ENCODE measurements at places on chromosomes 4 and X.

GRCh38 chrX:134669378-134670098 lies 11.3 kb upstream of the PLAC1 start:
- DNase-seq: no peak

GRCh38 chr4:80613470-80613869 lies 277.9 kb downstream of the CFAP299 start:
- no peak for DNase-seq

GRCh38 chrX:46788902-46789301 lies 30.0 kb upstream of the SLC9A7 start:
- DNase-seq: no peak

DNA sequence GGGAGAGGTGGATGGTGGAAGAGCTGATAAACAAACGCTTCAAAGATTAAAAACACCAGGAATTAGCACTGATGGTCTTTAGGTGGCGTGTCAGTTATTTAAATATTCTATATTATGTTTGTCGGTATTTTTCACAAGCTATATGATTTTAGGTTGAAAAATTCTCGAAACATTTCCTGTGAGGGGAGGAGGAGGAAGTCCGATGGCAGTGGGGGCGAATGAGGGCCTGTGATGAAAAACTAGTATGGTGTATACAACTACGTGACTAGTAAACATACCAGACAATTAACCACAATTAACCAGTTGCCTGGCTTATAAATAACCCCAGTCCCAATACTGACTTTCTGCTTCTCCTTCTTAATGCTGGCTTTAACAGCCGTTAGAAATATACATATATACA lies 595 bp upstream of the NAP1L2 start:
- no peak for DNase-seq

DNA sequence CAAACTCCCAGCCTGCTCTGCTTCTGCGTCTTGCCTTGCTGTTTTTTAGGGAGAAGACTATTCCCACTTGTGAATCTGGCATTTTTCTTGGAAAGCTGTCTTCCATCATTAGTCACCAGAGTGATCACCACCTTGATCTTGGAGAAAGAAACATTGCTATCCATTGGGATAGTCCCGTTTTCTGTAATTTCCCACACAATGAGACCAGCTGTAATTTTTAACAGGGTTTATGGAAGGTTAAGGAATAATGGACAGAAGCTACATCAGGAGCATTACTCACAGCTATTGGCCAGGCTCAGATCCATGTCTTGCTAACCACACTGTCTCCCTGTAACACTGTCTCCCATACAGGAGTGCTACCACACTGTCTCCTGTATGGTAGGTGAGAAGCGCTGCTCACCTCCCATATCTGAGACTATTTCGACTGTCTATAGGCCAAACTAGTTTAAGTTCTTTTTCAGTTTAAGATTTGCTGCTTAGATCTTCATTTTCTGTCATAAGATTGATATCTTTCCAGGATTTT lies 523.0 kb downstream of the SPRY1 start:
- DNase-seq: no peak

GRCh38 chrX:10230222-10230621 lies 73.4 kb downstream of the CLCN4 start:
- no peak for DNase-seq

DNA sequence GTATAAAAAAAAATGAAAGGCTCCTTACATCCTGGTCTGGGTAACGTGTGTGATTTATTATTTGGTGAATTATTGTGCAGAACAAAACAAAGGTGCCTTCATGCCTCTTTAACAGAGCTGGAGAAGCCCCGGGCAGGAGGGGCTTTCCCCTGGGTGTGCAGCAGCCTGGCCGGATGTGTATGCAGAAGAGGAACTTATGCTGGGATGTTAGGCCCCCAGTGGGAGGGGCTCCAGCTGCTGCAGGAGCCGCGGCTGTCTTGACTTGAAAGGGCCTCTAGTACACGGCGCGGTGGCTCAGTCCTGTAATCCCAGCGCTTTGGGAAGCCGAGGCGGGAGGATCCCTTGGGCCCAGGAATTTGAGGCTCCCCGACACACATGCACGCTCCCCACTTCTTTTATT lies 16.0 kb downstream of the CCNQ start:
- no peak for DNase-seq

DNA sequence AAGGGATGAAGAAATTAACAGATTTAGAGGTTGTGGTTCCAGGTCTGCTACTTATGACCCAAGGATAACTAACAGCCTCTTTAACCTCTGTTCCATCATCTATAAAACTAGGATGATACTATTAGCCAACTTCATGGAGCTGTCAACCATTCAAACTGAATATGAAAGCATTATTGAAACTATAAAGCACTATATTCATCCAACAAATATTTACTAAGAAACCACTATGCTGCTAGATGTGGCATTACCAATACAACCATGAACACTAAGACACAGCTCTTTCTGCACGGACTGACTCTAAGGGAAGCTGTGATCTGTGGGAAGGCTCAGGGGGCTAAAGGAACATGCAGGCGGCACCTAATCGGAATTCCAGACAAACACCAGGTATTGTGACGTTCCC lies 66.0 kb downstream of the APBB2 start:
- DNase-seq: no peak

DNA sequence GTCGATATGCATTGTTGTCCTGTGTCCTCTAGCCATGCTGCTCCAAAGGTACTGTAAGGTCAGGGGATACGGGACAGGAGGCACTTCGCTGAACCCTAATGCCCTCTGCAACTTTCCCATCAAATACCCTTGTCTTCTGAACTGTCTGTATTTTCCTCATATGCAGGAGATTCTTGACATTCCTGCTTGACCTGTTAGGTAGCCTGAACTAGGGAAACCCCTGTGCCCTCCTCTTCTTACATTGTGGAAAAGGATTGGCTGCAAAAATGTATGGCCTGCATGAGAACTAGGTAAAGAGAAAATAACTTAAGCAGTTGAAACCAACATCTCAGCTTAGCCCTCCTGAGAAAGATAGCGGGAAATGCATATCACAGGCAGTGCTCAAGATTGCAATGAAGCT lies 11.4 kb downstream of the RTL8B start:
- no peak for DNase-seq

- no peak for DNase-seq
Observed at GRCh38 chr4:169745291-169745690, 12.5 kb downstream of the HPF1 start.

- DNase-seq: no peak
Observed at GRCh38 chrX:625137-625691, 5.4 kb upstream of the SHOX start.

- no peak for DNase-seq
Observed at GRCh38 chr4:16122784-16123183, 39.0 kb upstream of the PROM1 start.

Measured in NCI-H1930 (cell line).